SHP77 (cell line): ENCODE measurements at places on chromosomes 6 and 20.

DNA sequence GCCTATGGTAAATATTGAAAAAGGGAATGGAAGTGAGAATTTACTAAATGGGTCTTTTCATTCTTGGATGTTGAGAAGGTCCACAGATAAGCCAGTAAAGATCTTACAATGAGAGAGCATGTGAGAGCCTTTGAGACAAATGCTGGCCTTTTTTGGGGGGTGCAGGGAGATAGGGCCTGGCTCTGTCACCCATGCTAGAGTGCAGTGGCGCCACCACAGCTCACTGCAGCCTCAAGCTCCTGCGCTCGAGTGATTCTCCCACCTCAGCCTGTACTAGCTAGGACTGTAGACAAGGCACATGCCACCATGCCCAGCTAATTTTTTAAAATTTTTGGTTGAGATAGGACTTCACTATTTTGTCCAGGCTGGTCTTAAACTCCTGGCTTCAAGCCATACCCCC lies 63.2 kb upstream of the TMEM181 start:
- no peak for DNase-seq

- DNase-seq = no peak
Observed at GRCh38 chr20:37229357-37229756, 32.3 kb downstream of the GHRH start.

- no peak for DNase-seq
Observed at GRCh38 chr6:140811642-140812041, 1321.1 kb upstream of the GJE1 start.

DNA sequence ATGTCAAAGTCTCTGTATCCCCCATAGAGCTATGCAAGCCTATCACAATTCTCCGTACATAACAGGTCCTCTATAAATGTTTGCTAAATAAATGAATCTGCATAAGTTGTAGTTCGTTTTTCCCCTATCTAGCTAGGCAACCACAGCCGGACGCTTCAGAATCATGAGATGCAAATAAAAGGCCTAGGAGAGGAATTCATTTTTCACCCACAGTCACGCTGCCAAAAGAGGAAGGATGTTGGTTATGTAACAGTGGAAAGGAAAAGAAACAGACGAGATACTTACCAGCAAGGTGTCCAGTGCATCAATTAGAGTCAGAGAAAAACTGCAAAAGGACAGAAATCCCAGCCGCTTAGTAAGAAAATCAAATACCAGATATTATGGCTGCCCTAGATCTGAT lies 2.4 kb downstream of the EDEM2 start:
- DNase-seq = no peak

DNA sequence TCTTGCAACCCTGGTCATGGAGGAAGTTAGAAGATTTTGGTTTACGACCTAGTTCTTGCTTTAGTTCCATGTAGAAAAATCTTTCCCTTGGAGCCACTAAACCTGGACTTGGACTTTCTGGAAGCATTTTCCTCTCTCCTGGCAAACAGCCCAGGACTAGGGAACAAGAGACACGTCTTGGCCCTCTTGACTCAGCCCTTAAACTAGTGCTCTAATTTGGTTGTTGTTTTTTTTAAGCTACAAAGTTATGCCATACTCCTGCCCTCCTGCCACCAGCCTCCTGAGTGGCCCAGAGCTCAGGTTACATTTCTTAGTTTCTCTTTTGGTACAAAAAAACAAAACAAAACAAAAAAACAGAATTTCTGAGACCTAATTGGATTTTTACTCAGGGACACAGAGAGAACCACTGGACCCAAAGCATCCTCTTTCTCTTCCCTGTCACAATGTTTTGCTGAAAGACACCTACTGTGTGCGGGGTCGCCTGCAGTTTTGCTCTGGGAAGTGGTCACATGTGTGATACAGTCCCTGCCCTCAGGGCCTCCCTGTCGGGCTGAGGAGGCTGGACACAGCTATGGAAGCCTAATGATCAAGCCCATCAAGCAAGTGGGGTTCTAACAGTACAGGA lies 32.3 kb upstream of the SCUBE3 start:
- no peak for DNase-seq

DNA sequence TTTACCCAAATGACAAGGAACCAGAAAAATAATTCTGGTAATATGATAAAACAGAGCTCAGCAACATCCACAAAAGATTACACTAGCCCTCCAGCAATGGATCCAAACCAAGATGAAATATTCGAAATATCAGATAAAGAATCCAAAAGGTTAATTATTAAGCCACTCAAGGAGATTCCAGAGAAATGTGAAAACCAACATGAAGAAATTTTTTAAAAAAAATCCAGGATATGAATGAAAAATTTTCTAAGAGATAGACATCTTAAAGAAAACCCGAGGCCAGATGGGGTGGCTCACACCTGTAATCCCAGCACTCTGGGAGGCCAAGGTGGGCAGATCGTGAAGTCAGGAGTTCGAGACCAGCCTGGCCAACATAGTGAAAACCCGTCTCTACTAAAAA lies 124.4 kb downstream of the CDK19 start:
- DNase-seq = no peak

DNA sequence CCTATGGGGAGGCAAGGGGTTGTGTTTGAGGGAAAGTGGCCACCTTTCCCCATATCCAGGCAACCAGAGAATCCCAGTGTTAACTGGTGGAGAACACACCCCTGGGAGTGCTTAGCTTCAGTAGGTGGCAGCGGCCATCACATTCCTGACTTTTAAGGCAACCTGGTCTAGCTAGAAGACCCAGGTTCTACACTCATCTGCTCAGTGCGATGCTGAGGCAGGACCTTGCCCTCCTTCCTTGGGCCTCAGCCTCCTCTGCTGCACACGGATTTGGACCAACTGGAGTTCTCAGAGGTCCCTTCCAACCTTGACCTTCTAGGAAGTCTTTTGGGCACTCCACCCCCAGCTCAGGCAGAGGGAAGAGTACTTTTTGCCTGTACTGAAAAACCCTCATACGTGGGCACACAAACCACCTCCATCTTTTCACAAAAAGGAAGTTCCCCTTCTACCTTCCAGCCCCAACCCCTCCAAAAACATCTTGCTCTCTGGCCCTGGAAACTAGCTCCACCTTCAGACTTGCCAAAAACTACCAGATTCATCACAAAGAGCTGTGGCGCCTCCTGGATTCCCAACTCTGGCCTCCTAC lies 2.9 kb downstream of the CCND3 start:
- DNase-seq = no peak

DNA sequence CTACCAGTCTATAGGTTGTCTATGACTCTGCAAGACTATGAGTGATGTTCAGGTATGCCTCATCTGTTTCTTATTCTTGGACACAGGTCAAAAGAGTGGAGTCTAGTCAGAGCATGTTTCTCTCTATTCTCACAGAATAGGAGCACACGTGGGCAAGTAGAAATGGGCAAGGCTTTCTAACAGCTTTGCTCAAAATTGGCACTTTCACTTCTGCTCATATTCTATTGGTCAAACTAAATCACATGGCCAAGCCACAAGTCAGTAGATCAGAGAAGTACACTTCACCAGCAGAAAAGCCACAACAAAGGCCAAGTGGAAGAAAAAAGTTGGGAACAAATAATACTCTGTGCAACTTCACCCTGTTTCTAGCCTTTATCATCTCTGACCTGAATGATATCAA lies 354.5 kb upstream of the SYNCRIP start:
- no peak for DNase-seq

GRCh38 chr6:141403827-141404226 lies 728.9 kb upstream of the GJE1 start:
- no peak for DNase-seq

- DNase-seq = no peak
Observed at GRCh38 chr20:47493963-47494293, 7.8 kb upstream of the NCOA3 start.

GRCh38 chr6:49269190-49269589 lies 193.9 kb downstream of the MMUT start:
- no peak for DNase-seq

GRCh38 chr6:3997177-3997770 lies 81.7 kb downstream of the FAM217A start:
- DNase-seq = no peak

GRCh38 chr6:104301951-104302350 lies 557.8 kb downstream of the HACE1 start:
- no peak for DNase-seq

- DNase-seq = no peak
Observed at GRCh38 chr6:21091411-21091810, 502.1 kb upstream of the SOX4 start.

DNA sequence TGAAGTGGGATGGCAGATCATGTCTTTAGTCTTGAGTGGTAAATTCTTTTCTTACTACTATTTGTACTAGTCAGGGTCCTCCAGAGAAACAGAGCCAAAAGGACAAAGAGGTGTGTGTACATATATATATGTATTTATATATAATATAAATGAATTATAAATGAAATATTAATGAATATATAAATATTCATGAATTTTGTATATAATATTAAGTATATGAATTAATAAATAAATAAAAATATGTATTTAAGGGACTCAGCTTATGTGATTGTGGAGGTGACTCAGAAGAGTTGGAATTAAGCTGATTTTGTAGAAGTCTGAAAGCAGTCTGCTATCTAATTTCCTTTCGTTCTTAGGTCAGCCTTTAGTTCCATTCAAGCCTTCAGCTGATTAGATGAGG lies 265.3 kb upstream of the MMS22L start:
- no peak for DNase-seq

GRCh38 chr6:33549196-33549595 lies 30.9 kb downstream of the BAK1 start:
- no peak for DNase-seq

- DNase-seq = no peak
Observed at GRCh38 chr6:167824591-167825331, 1.9 kb upstream of the AFDN start.

DNA sequence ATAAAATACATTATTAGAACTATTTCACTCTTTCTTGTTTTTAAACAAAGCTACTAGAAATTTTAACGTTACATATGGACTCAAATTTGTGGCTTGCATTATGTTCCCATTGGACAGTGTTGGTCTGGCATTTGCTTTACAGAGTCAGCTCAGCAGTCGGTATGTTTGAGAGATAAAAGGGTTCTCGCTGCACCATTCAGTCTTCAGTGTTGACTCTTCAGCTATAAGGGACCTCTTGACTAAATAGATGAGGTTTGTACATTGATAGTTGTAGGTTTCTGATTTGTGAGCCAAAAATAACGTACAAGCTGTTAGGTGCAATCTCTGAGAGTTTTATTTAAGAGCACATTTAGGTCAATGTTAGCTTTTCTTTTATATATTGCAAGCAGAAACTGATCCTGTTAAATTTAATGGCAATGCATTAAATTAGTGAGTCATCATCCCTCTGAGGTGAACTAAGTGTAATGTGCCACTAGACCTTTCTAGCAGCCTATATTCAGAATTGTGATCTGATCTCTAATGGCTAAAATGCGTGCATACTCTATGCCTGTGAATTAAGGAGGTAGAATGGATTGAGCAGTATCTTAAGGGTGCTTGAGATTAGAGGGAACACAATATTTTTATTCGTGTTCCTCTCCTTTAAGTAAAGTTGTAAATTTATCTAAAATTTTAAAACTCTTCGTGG lies 485.6 kb upstream of the SYNCRIP start:
- DNase-seq = no peak

DNA sequence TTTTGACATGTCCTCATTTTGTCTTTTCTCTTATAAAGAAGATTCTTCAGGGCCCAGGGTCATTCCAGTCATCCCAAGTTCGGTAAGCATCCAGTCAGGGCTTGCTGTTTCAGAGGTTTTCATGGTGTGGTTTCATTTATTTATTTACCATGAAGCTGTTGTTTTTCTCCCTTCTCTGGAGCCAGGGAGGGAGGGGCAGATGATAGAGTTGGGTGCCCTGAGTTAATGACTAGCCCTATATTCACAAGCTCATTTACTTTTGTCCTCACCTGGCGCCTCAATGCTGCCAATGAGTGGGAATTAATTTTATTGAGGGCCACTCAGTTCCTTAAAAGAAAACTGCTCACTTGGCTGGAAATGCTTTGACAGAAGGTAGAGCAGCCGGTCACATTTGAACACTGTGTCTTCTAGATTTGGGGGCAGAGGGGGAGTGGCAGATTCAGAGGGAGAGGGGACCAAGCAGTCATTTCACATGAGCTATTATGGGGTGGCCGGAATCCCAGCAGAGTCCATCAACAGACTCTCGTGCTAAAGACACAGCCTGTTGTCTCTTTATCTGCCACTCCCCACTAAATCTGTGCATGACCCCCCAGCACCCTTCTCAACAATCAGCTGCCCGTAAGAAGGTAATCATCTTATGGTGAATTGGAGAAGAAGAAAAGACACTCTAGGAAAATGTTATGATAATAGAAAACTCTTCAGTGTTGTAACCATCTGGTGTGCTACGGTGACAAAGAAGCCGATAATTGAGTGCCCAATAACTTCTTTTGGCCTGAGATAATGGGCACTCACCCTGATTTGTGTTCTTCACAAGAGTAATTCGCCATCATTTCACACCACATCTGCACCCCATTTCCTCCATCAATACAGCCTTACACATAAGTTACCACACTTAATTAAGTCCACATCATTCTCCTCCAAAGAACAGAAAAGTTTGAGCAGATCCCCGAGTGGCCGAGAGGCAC lies 573.5 kb upstream of the JAG1 start:
- no peak for DNase-seq

- no peak for DNase-seq
Observed at GRCh38 chr6:108764580-108764950, 83.7 kb upstream of the ARMC2 start.

DNA sequence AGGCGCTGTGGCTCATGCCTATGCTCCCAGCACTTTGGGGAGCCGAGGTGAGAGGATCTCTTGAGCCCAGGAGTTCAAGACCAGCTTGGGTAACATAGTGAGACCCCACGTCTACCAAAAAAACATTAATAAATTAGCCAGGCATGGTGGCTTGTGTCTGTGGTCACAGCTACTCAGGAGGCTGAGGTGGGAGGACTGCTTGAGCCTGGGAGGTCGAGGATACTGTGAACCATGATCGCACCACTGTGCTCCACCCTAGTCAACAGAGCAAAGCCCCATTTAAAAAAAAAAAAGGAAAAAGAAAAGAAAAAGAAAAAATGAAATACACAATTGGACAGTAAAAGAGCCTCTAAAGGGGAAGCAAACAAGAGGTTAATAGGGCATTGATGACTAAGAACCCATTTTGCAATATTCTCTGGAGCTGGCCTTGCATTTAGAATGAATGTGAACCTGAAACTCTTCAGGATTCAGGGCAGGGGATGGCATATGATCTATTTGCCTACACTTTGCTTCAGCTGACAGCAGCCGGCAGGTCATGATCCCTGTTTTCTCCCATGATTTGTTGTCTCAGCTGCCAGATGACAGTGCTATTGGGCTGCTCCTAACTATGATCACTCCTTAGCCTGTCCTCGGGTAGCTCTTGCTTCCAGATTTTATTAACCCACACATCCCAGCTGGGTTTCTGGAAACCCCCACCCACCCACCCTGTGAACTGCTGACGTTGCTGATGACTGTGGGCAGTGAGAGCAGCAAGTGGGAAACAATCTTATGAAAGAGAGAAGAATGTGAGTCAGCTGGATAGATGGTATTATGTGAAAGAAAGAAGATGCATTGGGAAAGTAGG lies 83.8 kb upstream of the ELOVL5 start:
- peak; percentile 92 for DNase-seq

DNA sequence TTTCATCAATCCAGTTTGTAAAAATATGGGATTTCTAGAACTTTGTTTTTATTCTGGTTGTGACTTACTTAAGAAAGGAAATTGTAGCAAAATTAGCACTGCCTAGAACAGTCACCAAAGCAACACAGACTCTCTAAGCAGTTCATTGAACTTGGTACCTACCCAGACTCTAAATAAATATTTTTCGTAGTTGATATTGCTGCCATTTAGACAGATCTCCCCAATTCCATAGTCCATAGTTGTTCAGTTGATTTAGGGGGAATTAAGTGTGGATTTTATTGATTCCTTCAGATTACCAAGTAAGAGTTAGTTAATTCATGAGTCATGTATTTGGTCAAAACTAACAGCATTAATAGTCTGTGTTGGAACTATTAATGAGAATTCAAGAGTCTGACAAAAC lies 822.5 kb downstream of the DHX35 start:
- no peak for DNase-seq

- no peak for DNase-seq
Observed at GRCh38 chr20:2700913-2701620, 8.5 kb downstream of the EBF4 start.
